ENCODE measurements at places on chromosomes 2 and 18. TPM values are rescaled to one million over a fixed set of nuclear protein-coding genes. Genes with fewer than 3 reads are reported as not detected.
A peak's percentile ranks its signal among the peaks of the same experiment; 100 is the strongest.

IL36G gene
- total RNA-seq, result not detected

CTAGE1 gene
- not detected for total RNA-seq

GYPC gene
- total RNA-seq, result 102 TPM

SCN2A gene
- not detected for total RNA-seq

- no peak for DNase-seq
- no peak overlapping the region for H3K27ac ChIP-seq
- H3K4me3 ChIP-seq, result no peak overlapping the region
- peaks cover 11% of the 10 kb centered on the region for H3K27me3 ChIP-seq
- H3K4me1 ChIP-seq, result no peaks in the 10 kb centered on the region
These were observed 30.9 kb upstream of the EGR4 start for GRCh38 chr2:73324126-73324725.

DNA sequence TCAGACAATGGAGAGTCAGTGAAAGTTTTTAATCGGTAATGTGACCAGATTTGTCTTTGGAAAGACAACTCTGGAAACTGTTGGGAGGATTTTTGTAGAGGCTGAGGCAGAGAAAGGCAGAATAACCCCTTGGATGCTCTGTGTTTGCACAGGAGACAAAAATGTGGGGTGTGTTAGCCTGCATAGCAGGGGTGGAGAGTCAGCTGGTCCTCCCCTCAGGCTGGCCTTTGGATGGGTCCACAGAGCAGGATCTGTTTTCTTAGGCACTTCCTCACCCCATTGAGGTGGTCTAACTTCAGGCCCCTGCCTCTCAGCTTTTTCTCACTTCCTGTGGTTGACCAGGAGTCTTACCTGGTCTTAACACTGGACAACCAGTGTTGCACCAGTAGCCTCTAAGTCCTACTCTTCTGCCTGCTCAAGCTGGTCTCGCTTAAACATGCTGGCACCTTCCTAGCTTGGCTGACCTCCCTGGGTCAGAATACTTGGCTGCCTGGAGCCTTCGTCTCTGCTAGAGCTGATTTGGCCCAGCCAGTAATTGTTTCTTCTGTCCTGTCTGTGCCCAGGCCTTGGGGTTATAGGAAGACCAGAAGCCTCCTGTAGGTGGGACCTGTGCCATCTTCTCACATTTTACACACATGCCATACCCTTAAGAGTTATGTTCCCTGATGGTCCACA is 259.8 kb upstream of the RASGRP3 start:
- H3K36me3 ChIP-seq, result no peaks in the 10 kb centered on the region
- H3K27ac ChIP-seq, result no peak overlapping the region
- H3K4me3 ChIP-seq, result no peak overlapping the region
- no peaks in the 10 kb centered on the region for H3K4me1 ChIP-seq
- no peaks in the 10 kb centered on the region for H3K27me3 ChIP-seq
- DNase-seq, result no peak

DNA sequence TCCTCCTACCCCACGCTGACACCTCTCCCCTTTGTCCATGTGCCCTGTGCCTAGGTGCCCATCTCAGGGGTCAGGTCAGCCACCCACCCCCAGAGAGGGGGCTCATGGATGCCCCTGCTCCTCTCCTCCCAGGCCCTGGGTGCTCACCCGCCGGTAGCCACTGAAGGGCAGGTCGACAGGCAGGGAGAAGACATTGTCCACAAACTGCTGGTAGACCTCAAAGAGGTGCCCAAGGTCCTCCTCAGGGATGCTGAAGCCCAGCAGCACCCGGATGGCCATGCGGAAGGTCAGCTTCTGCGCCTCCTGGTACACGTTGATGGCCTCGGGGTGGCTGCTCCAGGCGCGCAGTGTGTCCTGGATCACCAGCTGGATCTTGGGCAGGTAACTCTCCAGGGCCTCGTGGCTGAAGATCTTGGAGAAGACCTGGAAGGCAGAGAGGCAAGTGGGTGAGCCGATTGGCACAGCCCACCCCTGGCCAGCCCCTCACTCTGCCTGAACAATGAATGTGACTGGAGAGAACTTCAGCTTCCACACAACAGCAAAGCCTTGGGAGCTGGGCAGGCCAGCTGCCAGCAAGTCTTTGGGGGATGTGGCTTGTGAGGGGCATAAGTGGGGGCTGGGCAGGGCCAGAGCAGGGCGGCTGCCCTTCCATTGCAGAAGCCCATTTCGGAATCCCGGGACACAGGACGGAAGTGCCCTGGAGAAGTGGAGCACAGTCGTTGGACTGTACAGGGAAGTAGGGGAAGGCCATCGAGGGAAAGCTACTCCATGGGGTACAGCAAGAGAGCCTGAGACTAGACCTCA is 12.5 kb downstream of the CYP26B1 start:
- no peaks in the 10 kb centered on the region for H3K4me1 ChIP-seq
- no peaks in the 10 kb centered on the region for H3K36me3 ChIP-seq
- DNase-seq, result no peak
- no peak overlapping the region for H3K27ac ChIP-seq
- H3K27me3 ChIP-seq, result no peaks in the 10 kb centered on the region
- H3K4me3 ChIP-seq, result no peak overlapping the region

GRCh38 chr18:3823073-3823472 is 373.1 kb downstream of the TGIF1 start:
- no peaks in the 10 kb centered on the region for H3K27me3 ChIP-seq
- H3K27ac ChIP-seq, result no peak overlapping the region
- DNase-seq, result no peak
- H3K4me3 ChIP-seq, result no peak overlapping the region
- no peaks in the 10 kb centered on the region for H3K36me3 ChIP-seq
- no peaks in the 10 kb centered on the region for H3K4me1 ChIP-seq

DNA sequence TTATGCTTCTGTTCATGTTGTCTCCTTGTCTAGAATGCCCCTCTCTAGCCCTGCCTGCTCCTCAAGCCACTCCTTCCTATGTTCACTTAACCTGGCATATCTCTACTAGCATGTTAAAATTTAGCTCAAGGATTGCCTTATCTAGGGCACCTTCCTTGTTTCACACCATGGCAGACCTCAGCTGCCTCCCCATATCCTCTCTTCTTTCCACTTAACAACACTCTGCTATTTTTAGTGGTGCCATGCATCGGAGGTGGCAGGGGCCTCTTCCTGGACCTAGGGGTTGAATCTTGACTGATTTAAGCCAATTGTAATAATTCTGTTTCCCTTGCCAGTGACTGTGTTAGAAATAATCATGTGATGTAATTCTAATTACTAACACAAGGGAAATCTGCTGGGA is 36.9 kb upstream of the FAM98A start:
- H3K4me1 ChIP-seq, result no peaks in the 10 kb centered on the region
- H3K27me3 ChIP-seq, result no peaks in the 10 kb centered on the region
- no peak for DNase-seq
- H3K4me3 ChIP-seq, result no peak overlapping the region
- H3K27ac ChIP-seq, result no peak overlapping the region

- no peaks in the 10 kb centered on the region for H3K27me3 ChIP-seq
- no peak overlapping the region for H3K4me3 ChIP-seq
- no peak overlapping the region for H3K27ac ChIP-seq
- H3K4me1 ChIP-seq, result no peaks in the 10 kb centered on the region
- peaks cover 21% of the 10 kb centered on the region for H3K36me3 ChIP-seq
These were observed 33.0 kb downstream of the LANCL1 start for GRCh38 chr2:210443527-210443926.

DNA sequence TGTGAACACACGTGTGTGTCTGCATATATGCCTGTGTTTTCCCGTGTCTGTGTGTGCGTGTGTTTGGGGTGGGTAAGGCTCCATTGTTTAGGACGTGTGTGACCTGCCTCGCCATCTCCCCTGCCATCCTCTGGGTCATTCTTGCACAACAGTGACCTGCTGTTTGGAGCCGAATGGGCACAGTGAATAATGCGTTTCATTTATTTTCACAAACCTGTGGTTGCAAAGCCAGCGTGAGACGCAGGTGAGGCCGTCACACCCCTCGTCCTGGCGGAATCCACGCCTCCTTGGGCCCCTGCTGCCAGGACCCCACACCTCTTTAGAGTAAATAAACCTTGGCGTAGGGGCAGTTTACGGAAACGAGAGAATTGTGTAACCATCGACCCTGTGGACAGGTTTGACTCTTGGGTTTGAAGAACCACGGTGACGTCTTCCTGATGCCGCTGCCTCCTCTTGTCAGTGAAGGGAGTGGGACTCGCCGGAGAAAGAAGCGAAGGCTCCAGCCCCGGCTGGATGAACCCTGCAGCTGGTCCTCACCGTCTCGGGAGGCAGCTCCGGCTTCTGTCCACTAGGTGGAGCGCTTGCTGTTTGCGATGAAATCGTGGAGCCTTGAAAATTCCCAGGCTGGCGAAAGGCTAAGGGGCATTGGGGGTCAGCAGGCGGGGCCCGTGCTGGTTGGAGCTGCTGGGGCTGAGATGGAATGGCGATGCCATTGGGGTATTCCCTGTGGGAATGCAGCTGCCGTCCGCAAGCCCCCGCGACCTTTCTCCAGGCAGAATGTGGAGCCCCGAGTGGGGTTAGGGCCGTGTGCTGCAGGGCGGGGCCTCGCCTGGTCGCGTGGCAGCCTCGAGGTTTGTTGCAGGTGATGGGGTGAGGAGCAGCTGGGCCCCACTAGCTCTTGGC is 81.1 kb downstream of the RTP5 start:
- peak; percentile 71 for DNase-seq
- no peaks in the 10 kb centered on the region for H3K27me3 ChIP-seq
- H3K4me1 ChIP-seq, result no peaks in the 10 kb centered on the region
- H3K4me3 ChIP-seq, result no peak overlapping the region

DNA sequence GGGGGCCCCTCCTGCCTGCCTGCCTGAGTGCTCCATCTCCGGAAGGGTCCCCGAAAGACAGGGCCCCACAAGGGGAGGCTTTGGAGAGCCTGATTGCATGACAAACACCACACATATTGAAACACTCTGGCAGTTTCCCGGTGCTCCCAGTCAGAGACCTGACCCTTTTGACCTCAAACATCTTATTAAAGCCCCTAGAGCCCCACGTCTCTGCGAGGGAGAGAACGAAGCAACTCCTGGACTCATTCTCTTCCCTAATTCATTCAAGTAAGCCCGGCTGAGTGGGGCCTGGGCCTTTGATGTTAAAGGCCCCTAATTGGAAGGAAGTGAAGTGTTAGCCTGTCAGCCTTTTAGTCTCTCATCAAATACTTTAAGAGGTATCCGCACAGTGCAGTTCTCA is 335.6 kb downstream of the CYRIA start:
- H3K36me3 ChIP-seq, result no peaks in the 10 kb centered on the region
- H3K27me3 ChIP-seq, result no peaks in the 10 kb centered on the region
- no peak overlapping the region for H3K27ac ChIP-seq
- no peak for DNase-seq
- H3K4me1 ChIP-seq, result no peaks in the 10 kb centered on the region
- no peak overlapping the region for H3K4me3 ChIP-seq

- no peaks in the 10 kb centered on the region for H3K27me3 ChIP-seq
- H3K4me3 ChIP-seq, result no peak overlapping the region
- no peaks in the 10 kb centered on the region for H3K36me3 ChIP-seq
These were observed 5.9 kb downstream of the CSRNP3 start for GRCh38 chr2:165475277-165476004.

DNA sequence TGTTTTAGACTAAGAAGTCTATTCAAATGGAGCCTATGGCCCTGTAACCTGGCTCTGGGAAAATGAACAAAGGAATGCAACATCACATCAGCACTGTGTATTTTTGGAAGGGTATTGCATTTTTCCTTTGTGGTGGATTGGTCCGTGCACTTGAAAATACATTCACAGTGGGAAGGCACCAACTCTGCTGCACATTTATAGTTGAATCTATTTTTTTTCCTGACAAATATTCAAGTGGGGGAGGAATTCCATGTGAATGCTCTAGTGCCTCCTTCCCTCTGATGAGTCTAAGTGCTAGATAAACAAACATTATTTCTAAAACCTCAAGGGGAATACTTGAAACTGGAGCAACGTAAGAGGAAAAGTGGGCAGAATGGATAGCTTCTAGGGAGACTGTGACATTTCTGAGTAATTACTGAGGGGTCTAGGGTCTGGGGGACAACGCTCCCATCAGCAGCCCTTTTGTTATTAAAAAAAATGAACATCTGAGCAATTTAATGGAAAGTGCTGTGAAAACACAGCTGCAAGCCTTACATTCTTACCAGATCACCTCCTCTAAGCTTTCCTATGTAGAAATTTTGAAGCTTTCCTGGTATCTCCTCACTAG is 208.2 kb downstream of the SLC8A1 start:
- H3K27me3 ChIP-seq, result no peaks in the 10 kb centered on the region
- no peaks in the 10 kb centered on the region for H3K4me1 ChIP-seq
- DNase-seq, result no peak
- no peak overlapping the region for H3K27ac ChIP-seq

GRCh38 chr2:64482765-64483504 is 29.0 kb downstream of the LGALSL start:
- no peaks in the 10 kb centered on the region for H3K36me3 ChIP-seq
- DNase-seq, result no peak
- no peaks in the 10 kb centered on the region for H3K27me3 ChIP-seq
- no peak overlapping the region for H3K27ac ChIP-seq
- no peak overlapping the region for H3K4me3 ChIP-seq
